ENCODE measurements at places on chromosomes 3 and 15. TPM values are rescaled to one million over a fixed set of nuclear protein-coding genes. Genes with fewer than 3 reads are reported as not detected.

DNA sequence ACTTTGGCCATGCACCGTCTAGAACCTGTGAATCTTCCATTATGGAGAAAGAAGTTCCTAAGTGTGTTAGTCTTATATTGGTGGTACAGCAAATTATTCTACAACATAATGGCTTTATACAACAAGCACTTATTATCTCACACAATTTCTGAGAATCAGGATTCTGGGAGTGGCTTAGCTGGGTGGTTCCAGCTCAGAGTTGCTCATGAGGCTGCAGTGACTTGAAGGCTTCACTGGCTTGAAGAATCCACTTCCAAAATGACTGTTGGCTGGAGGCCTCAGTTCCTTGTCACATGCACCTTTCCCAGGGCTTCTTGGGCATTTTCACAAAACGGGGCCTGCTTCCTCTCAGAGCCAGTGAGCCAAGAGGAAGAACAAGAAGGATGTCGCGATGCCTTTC, 82.3 kb upstream of the RNF7 start:
- DNase-seq: no peak

- no peak for DNase-seq
Observed at GRCh38 chr15:98043160-98044014, 82.9 kb downstream of the ARRDC4 start.

- DNase-seq: peak; percentile 100
Observed at GRCh38 chr3:14144423-14145075, 19.7 kb downstream of the TMEM43 start.

DNA sequence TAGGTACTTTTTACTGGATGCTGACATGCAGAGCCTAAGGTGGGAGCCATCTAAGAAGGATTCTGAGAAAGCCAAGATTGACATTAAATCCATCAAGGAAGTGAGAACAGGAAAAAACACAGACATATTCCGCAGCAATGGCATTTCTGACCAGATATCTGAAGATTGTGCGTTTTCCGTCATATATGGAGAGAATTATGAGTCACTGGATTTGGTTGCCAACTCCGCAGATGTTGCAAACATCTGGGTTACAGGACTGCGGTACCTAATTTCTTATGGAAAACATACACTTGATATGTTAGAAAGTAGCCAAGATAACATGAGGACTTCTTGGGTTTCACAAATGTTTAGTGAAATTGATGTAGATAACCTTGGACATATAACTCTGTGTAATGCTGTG, 125.1 kb downstream of the PLCL2 start:
- no peak for DNase-seq

DNA sequence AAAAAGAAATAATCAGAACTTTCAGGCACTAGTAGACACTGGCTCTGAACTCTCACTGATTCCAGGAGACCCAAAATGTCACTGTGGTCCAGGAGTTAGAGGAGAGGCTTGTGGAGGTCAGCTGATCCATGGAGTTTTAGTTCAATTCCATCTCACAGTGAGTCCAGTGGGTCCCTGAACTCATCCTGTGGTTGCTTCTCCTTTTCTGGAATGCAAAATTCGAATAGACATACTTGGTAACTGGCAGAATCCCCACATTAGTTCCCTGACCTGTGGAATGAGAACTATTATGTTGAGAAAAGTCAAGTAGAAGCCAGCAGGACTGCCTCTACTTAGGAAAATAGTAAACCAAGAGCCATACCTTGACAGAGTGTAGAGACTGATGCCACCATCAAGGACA, 87.3 kb upstream of the OXTR start:
- DNase-seq: peak; percentile 67

DNA sequence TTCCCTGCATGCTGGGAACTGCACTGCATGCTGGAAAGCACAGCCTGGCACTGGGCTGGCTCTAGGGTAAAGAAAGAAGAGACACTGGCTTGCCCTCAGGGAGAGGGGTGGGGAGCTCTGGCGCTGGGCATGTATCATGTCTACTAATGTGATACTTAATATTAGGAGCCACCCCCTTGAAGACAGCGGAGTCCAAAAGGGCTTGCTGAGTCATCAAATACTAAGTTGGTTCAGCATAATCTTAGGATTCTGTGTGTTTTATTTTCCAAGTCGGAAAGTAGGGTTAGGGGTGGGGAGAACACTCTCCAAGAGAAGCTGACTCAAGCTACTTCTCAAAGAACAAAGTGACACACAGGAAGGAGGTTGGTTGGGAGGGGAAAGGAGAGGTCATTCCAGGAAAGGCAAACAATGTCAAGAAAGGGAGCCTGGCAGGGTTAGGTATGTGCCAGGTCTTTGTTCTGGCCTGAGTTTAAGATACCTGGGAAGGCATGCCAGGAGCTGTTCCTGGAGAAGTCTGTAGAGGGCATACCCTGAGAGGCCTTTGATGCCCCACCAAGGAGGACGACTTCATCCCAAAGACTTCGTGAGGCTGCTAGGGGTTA, 237.8 kb upstream of the NR2E3 start:
- no peak for DNase-seq

DNA sequence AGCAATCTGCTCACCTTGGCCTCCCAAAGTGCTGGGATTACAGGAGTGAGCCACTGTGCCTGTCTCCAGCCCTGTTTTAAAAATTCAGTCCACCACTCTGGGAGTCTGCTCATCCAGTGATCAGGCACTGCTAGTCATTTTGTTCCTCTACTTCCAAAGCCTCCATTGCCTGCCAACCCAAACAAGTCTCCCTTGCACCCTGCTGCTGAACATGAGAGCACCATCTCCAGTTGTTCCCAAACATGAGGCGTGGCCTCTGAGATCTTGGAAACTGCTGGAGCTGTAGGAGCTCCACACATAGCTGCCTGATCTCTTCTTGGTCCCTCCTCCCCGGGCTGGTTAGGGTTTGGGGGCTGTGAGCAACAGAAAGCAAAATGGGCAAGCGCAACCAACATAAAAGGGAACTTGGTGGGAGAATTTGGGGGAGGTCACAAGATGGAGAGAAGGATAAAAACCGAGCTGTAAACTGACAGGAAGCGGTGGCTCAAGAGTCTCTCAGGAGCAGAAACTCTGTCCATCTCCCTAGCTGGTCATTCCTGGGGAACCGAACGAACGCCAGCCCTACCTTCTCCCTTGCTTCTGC, 49.6 kb upstream of the TLE3 start:
- DNase-seq: no peak

DNA sequence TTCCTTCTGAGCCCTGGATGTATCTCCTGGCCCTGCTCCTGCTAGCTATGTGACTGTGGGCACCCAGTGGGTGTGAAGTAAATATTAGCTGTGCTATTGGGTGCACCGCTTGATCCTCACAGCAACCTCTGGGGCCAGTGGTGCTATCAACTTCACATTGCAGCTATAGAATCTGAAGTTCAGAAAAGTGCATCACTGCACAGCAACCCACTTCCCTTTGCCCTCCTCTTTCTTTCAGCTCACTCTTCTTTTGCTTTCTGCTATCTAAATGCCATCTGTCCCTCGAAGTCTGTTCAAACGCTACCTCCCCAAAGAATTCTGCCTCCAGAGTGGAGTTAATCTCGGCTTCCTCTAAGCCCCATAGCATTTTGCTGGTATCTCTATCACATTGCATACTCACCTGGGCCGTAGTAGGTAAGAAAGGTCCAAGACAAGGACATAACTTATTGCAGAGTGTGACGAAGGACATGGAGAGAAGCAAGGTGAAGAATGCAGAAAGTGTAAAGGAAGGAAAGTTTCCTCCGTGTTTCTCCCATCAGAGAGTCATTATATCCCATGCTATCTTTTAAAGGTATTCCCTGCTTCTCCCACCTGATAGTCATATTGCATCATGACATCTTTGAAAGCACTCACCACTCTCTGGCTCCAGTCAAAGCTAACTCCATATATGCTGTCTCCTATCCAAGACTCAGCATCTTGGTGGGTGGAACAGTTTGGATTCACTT, 57.1 kb upstream of the BCL6 start:
- no peak for DNase-seq

DNA sequence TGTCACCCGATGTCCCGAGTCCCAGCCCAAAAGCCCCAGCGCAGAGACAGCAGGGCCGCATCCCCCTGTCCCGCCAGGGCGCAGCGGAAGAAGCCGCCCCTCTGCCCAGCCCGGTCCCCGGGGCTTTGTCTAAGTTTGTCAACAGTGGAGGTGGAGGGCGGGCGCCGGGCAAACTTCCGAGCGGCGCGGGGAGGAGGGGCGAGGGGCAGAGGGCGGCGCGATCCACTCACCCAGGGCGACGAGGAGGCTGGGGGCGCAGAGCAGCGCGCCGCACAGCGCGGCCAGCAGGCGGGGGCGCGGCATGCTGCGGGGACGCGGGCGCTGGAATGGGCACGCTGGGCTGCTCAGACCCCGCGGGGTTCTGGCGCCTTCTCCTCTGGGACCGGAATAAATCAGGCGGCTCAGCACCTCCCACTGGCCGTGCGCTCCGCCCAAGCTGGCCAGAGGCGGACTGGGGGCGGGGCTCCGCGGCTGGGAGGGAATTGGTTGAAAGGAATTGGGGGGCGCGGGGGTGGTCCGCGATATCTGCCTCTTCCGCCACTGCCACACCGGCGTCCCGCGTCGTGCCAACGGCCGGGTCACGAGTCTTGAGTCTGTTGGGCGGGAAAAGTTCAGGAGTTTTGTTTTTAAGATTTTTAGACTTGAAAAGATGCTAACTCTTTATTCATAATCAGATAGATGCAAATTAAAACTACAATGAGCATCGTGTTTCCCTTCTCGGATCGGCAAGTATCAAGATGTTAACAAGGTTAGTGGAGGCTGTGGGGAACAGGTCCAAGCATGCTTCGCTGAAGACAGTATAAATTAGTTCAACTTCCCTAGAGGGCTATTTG, at the start of gene MFGE8:
Gene MFGE8, minus strand, starts transcription at position 363 of the 833 bp plus-strand sequence. Its CDS starts 60 bp downstream, at position 303.
- DNase-seq: peak; percentile 71

DNA sequence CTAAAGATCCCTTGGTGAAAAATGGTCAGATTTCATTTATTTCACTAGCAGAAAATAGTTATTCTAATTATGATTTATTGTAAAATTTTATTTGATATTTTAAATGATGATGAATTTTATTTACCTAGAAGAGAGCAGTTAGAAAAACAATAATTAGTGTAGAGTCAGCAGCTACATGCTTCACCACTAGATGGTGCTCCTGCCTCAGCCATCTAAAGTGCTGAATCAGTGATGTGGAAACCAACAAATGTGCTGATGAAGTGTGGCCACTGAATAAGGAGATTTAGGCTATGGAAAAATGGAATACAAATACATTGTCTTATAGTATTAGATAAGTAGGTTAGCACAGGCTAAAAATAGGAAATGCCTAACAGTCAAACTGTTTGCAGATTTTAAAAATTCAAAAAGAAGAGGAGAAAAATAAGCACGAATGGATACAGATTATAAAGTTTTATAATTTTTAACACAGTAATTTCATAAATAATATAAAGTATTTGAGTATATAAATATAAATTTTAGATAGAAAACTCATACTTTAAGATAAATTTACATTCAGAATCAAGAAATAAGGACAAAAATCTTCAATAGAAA, 109.8 kb downstream of the PPP2R3A start:
- peak; percentile 76 for DNase-seq

GRCh38 chr3:11382146-11382745, 110.0 kb downstream of the ATG7 start:
- DNase-seq: no peak

- no peak for DNase-seq
Observed at GRCh38 chr3:50450209-50450921, 53.1 kb downstream of the CACNA2D2 start.

DNA sequence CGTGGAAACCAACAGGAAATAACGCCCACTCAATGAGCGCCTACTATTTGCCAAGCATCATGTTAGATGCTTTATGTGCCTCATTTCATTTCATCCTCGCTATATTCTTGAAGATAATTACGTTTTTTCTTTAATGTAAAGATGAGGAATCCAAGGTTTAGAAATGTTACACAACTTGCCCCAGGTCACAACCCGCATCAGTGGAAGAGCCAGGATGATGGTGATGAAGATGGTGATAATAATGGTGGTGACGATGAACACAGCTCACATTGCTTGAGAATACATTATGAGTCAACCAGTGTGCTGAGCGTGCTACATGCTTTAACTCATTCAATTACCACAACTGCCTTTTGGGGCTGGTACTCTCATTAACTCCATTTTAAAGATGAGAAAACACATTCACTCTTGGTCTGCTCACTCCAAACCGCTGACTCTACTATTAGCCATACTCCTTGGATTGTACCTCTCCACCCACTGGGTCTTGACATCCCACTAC, 21.5 kb upstream of the MYO1E start:
- no peak for DNase-seq

DNA sequence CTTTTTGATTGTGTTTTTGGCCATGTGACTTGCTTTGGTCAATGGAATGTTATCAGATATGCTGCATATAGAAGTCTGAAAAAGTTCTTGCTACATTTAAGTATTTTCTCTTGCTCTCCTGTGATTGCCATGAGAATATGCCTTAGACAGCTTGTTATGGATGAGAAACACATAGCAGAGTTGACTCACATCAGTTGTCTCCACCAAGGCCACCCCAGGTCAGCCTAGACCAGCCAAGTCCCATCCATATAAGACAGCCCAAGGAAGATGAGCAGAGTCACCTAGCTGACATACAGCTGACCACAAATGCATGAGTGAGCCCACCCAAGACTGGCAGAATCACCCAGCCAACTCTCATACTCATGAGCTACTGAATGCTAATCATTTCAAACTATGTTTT, 153.0 kb downstream of the THRB start:
- no peak for DNase-seq

DNA sequence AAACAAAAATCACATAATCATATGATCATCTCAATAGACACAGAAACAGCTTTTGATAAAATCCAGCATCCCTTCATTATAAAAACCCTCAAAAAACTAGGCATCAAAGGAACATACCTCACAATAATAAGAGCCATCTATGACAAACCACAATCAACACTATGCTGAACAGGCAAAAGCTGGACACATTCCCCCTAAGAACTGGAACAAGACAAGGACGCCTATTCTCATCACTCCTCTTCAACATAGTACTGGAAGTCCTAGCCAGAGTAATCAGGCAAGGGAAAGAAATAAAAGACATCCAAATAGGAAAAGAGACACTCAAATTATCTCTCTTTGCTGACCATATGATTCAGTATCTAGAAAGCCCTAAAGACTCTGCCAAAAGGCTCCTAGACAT, 54.9 kb upstream of the SLC12A8 start:
- DNase-seq: no peak

The C3orf49 gene
- not detected for total RNA-seq

The LRTM1 gene
- not detected for total RNA-seq

The SAXO2 gene
- 1.4 TPM for total RNA-seq

The CDHR4 gene
- total RNA-seq: not detected

The SNX22 gene
- 0.13 TPM for total RNA-seq

The ACAN gene
- not detected for total RNA-seq

The NR2E3 gene
- not detected for total RNA-seq

The MYL3 gene
- total RNA-seq: not detected

The DGKG gene
- 0.30 TPM for total RNA-seq

The PDCD10 gene
- total RNA-seq: 43.1 TPM

The IGF2BP2 gene
- total RNA-seq: 101 TPM

The CPN2 gene
- 0.37 TPM for total RNA-seq

The KBTBD12 gene
- not detected for total RNA-seq

All from HFFc6 (cell line).